ENCODE measurements at places on chromosomes 12 and 14.

DNA sequence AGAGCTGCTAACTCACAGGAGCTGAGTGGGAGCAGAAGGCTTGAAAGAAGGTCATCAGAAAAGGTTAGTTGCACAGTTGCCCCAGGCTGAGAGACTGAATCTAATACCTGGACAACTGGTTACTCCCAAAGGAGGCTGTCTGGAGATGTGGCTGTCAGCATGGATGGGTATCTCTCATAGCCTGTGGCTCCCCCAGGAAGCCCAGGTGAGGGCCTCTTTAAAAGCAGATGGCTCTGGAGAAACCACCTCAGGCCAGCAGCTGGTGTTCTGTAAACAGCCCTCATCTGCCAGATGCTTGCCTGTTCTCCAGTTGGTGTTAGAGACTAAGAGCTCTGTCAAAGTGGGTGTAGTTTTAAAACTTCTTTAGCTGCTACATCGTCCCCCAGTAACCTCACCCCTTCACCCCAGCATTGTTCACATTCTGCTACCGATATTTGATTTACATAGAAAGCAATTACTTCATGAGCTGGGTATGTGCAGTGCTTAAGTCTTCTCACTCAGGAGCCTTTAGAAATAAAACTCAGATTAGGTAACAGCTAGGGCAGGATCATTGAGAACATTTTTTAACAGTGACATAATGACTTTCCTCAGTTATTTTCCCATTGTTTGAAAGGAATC, 25.8 kb downstream of the DACT1 start:
- DNase-seq: no peak

- DNase-seq: no peak
Measured at GRCh38 chr12:130169256-130169655, 7.0 kb downstream of the FZD10 start.

GRCh38 chr14:88168498-88169165, 154.4 kb downstream of the KCNK10 start:
- no peak for DNase-seq

GRCh38 chr12:97276661-97277429, 185.8 kb upstream of the RMST start:
- DNase-seq: no peak

GRCh38 chr14:38107216-38107631, 100.5 kb upstream of the SSTR1 start:
- DNase-seq: no peak

GRCh38 chr12:113208041-113208934, 13.0 kb upstream of the TPCN1 start:
- DNase-seq: no peak

All from T1000 (cell line).